ENCODE measurements at places on chromosomes 3 and 15.

- no peak for DNase-seq
Measured at GRCh38 chr3:15520185-15520584, 1.3 kb downstream of the COLQ start.

- DNase-seq = no peak
Measured at GRCh38 chr3:140719841-140720614, 42.2 kb downstream of the TRIM42 start.

- DNase-seq = no peak
Measured at GRCh38 chr3:179961071-179961702, 75.5 kb downstream of the PEX5L start.

DNA sequence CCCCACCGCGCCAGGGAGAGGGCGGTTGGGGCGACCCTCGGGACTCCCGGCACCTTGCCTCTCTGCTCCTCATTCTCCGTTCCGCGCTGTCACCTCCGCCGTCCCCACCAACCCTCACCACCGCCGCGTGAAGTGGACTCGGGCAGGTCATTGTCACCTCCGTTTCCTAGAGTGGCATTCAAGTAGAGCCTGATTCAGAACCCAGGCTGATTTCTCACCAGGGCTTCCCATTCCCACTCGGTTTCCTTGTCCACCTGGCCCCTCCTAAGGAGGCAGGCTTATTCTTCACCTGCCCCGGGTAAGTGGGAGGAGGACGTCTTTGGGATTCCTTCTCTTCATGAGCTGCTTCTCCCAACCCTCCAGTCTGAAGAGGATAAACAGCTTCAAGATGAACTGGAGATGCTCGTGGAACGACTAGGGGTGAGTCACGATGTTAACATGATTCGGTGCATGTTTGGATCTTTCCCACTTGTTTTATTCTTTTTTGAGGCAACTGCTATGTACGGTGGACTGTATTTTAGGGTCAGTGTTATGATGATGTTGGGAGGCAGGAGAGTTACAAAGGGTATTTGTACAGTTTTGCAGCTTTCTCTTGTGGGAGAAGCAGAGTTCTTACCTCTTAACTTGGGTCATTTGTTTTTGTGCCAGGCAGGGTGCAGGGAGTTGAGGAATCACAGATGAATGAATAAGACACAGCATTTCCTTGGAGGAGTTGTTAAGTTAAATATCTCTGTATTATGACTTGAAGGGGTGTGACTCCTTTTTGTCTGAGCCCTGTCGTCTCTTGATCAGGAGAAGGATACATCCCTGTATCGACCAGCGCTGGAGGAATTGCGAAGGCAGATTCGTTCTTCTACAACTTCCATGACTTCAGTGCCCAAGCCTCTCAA, 692 bp downstream of the PSMD2 start:
- DNase-seq = no peak

GRCh38 chr3:77102951-77103769, 63.3 kb downstream of the ROBO2 start:
- no peak for DNase-seq

DNA sequence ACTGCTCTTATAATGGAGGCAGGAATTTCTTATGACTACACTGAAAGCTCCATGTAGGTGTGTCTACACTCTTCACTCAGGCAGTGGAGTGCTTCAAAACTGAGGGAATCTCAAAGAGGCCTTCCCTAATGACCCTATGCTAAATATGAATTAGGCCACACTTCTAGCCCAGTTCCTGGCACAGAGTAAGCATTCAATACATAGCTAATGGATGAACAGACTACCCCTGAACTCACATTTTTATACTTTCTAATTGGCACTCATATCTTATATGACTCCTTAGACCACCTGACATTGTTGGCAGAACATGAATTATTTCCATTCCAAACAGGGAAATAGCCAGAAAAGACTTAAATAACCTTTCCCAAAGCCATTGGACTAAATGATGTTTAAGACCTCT, 3.4 kb downstream of the RARRES1 start:
- DNase-seq = no peak

DNA sequence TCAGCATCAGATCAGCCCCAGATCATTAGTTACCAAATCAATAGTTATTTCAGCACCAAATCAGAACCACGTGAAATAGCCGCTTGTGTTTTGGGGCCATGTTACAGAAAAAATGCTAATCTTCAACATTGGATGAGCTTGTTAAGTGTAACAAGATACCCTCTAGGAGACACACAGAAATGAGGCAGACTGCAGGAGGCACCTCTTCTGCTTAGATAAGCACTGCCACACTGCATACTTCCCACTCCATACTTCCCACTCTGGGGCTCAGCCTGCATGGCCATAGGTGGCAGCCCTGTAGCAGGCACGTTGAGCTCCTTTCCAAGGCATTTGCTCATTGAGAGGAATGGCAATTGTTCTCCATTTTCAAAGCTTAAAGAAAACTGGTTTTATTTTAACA, 73.3 kb downstream of the CHCHD6 start:
- DNase-seq = no peak

DNA sequence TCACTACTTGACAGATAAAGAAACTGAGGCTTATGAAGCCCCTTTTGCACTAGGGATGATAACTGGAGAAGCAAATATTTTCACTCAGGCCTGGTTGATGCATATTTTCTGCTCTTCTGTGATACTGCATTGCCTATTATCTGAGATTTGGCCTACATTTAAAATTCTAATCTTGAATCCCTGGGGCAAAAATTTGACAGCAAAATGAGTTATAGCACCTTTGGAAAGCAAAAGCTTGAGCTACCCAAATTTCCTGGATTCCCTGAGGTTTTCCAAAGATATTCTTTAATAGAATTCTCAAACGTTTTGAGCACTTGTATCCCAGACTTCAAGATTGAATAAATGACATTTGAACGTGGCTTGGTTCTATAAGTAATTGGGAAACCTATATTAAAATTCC, 86.1 kb downstream of the NAALADL2 start:
- no peak for DNase-seq

DNA sequence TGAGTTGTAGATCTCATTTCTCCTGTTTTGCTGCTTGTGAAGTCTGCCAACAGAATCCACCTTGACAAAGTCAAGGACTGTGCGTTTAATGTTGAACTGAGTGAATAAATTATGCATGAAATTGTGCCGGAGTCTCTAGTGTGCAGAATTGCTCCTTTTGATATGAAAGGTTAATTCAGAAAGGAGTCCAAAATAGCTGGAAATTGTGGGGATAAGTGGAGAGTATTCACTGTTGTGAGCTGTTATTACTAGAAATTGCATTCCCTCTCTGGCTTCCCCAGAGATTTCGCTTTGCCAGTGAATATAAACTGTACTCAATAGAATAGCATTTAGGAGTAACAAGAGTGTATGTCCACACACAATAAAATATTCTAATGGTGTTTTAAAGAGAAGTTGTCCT, 43.1 kb downstream of the SAMMSON start:
- no peak for DNase-seq

DNA sequence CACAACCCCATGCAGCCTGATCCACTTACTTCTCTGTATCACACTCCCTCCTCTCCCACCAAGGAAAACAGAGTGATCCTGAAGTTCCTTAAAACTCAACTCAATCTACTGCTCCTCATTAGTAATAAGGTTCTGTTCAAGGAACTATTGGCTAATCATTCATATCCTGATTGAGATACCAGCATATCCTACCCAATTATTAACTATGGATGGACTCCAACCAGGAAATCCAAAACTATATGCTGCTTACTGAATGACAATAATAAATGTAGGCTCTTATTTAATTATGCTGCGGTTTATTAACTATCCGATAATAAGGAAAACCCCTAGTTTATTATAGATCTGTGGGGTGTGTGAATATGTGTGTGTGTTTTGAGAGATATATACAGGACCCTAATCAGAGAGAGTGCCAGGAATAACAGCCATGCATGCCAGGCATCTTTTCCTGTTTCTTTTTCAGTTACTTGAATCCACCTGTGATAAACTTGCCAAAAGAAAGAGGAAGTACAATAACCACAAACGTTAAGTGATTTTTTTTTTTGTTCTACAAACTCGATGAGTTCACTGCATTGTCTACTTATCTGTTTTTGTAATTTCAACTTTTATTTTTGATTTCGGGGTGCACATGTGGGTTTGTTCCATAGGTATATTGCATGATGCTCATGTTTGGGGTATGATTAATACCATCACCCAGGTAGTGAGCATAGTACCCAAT, 1031.7 kb upstream of the CFAP20DC start:
- no peak for DNase-seq

- no peak for DNase-seq
Measured at GRCh38 chr15:35580606-35581005, 34.6 kb upstream of the DPH6 start.

DNA sequence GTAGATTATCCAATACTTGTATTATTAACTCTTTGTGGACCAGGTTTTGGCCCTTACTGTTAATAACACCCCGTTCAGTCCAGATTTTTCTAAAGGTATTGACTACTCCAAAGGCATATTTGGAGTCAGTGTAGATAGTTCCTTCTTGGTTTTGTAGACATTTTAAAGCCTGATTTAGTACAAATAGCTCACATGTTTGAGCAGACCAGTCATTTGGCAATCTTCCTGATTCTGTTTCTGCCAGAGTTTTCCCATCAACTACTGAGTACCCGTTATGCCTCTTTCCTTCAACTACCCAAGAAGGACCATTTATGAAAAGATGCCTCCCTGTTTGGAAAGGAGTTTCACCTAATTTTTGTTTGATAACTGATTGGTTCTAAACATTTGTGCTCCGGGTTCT, 82.0 kb downstream of the CHCHD4 start:
- no peak for DNase-seq

- no peak for DNase-seq
Measured at GRCh38 chr3:184765047-184765729, 46.8 kb upstream of the VPS8 start.

DNA sequence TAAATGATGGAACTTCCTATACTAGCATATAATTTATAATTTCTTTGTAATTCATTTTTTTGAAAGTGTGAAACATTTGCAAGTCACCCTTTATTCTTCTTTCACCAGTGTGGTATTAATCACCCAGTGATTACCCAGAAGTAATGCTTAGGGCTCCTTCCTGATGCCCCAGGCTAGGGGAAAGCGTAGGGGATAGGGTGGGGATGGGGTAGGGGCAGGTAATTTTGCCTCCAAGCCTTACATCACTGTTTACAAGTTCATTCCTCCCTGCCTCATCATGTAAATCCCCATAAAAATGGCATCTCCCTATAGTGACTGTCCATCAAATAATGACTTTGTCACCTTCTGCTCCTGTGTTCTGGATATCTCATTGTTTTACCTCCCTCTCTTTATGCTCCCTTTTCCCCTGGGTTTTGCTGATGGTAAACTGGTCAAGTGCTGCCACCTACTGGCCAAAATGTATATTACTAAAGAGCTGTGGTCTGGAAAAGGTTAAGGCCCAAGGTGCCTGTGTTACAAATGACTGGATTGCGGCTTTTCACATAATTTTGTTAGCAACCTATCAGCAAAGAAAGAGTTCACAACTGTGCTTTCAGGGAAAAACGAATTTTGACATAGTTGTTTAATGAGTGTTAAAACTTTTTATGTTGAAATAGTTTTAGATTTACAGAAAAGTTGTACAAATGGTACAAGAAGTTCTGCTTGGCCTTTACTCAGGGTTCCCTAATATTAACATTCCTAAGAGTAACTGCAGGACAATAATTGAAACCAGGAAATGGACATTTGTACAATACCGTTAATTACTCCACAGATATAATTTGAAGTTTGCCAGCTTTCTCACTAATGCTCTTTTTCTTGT, 54.7 kb downstream of the ONECUT1 start:
- DNase-seq = no peak

GRCh38 chr3:165653130-165653778, 184.0 kb downstream of the BCHE start:
- no peak for DNase-seq

DNA sequence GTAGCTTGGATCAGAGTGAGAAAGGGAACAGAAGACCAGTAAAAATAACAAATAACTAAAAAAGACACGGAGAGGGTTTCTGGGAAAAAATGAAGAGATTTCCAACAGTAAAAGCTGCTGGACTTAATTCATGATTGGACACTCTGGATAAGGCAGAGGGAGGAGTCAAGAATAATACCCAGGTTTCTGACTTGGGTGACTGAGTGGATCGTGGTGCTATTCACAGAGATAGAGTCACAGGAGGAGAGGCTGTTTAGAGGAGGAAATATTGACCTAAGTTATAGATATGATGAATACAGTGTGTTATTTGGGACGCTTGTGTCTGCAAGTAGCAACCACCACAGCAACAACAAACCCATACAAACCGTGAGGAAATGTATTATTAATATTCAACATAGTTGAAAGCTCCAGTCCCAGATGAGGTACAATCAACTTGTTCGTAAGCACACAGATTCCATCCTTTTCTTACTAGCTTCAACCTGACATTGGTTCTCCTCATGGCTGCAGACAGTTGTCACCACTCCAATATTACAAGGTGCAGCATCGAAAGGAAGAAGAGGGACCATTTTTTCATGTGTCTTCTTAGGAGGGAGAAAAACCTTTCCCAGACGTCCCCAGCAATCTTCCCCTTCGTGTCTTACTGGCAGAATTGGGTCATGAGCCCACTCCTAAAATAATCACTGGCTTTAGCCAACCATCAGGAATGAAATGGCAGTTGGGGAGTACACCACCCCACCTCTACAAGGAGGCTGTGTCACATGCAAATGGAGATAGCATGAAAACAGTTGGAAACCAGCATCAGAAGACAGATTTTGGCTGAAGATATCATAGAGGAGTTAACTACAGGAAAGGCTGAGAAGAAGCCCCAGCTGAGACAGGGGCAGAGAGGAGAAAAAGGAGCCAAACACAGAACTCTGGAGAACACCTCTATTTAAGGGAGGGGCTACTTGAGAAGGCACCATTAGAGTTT, 387.8 kb downstream of the SHQ1 start:
- no peak for DNase-seq

All from stimulated activated CD8-positive, alpha-beta memory T cell treated with anti-CD3 and anti-CD28 coated beads, Interleukin-4, amount 100 ng/mL, for 4 hours (primary cell).